ENCODE measurements at places on chromosomes 13 and 19.

- no peak for DNase-seq
These were observed 14.4 kb downstream of the CCDC124 start for GRCh38 chr19:17946965-17947784.

GRCh38 chr19:16807549-16808284 is 21.5 kb upstream of the SIN3B start:
- no peak for DNase-seq

GRCh38 chr13:99044764-99045163 is 66.9 kb upstream of the DOCK9 start:
- DNase-seq = no peak

DNA sequence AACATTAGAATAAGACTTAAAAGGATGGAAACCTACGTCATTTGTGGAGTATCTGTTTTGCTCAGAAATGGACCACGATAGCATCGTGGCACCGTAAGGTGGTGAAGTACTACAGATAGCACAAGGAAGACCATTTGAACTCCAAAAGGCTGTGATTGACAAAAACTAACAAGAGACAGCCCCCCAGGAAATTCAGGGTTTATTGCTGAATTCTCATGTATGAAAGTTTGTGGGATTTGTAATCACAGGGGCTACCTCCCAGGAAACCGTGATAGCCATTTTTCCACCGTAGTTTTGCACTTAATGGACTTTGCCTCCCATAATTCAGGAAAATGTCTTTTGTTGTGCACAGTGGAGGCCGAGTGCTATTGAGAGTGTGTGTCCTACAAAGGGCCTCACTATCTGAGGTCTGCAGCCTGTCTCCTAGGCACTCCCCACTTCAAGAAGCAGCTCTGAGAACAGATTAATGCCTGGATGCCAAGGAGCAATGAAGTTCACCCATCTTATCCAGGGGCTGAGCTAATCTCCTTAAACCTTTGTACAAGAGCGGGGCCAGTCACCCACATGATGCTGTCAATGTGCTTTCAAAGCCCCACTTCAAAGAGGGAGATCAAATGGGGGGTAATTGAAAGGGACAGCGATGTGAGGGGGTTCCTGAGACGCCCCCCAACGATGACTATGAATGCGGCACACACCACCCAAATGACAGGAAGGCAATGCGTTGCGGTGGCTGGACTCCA is 182.6 kb downstream of the COL4A1 start:
- DNase-seq = no peak

DNA sequence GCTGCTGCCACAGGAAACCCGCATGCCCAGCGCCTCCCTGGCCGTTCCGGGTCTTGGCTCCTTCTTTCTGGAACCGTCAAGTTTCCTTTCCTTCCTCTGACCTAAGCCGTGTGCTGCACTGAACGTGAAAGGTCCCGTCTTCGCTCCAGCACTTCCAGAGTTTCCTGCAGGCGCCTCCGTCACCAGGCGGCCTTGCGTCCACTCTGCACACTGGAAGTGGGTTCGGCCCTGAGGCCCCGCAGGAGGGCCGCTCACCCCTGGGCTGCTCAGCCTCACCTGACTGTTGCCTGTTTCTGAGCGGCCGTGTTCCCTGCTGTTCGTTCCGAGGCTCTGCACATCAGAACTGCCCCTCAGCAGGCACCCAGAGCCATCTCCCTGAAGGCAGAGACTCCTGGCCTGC is 12.3 kb upstream of the MEX3D start:
- DNase-seq = no peak

- DNase-seq = no peak
These were observed 563.0 kb upstream of the SPRY2 start for GRCh38 chr13:80903911-80904310.

- peak; percentile 44 for DNase-seq
These were observed 23.3 kb downstream of the IL12RB1 start for GRCh38 chr19:18063463-18063862.

DNA sequence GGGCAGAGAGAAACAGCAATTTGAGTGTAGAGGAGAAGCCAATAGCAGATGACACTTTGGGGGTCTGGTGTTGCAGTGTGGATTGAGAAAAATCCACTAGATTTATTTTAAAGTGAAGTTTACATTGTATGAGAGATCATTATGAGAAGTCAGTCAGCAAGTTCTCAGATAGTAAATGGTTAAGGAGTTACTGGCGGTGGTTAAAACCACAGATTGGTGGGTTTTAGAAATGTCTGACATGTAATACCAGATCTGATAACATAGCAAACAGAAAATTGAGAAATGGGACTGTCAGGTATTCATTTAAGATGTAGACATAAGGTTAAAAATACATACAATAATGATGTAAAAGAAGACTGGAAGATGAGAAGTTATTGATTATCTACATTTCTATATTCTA is 7.2 kb downstream of the ABHD13 start:
- DNase-seq = no peak

GRCh38 chr19:50882188-50882587 is 8.9 kb downstream of the KLK2 start:
- no peak for DNase-seq

DNA sequence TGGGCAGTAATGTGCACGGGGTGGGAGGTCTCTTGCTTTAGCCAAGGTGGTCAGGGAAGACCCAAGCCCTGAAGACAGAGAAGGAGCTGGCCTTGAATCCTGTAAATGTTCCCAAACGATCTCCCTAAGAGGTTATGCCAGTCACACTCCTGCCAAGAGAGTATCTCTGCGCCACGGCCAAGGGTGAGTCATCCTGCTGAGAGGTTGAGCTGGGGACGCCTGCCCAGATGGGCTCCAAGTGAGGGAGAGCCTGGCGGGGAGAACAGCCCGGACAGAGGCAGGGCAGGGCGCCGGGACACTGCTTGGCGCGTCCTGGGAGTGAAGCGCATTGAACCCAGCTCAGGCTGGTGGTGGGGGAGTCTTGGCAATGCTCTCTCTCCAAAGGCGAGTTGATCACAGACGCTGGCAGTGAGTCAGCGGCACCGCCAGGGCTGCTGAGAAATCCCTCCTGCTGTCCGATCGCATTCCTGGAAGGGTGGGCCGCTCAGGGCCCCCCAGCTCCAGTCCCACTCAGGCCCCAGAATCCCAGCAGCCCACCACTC is 16.4 kb downstream of the SULT2B1 start:
- no peak for DNase-seq

- DNase-seq = no peak
These were observed 6.6 kb upstream of the WDFY2 start for GRCh38 chr13:51577690-51578089.

Data from stimulated activated CD4-positive, alpha-beta T cell treated with anti-CD3 and anti-CD28 coated beads, Interleukin-2, amount 100 ng/mL, for 24 hours (primary cell).